ENCODE measurements at places on chromosomes 7 and 10. TPM values are rescaled to one million over a fixed set of nuclear protein-coding genes. Genes with fewer than 3 reads are reported as not detected.

DNA sequence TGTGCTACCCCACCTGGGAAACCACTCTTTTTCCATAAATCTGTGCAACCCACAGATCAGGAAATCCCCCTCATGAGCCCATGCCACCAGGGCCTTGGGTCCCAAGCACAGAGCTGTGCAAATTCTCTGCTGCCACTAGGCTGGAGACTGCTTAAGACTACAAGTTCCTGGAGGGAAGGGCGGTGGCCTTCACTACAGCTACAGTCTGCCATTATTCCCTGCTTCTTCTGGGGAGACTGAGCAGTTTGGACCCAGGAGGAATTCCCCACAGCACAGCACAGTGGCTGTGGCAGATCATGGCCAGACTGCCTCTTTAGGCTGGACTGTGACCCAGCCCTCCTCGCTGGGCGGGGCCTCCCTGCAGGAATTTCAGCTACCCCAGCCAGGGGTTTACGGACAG lies 89.7 kb upstream of the GRB10 start:
- DNase-seq, result no peak

- no peak for DNase-seq
These were observed 51.5 kb downstream of the EGFR start for GRCh38 chr7:55070271-55070743.

DNA sequence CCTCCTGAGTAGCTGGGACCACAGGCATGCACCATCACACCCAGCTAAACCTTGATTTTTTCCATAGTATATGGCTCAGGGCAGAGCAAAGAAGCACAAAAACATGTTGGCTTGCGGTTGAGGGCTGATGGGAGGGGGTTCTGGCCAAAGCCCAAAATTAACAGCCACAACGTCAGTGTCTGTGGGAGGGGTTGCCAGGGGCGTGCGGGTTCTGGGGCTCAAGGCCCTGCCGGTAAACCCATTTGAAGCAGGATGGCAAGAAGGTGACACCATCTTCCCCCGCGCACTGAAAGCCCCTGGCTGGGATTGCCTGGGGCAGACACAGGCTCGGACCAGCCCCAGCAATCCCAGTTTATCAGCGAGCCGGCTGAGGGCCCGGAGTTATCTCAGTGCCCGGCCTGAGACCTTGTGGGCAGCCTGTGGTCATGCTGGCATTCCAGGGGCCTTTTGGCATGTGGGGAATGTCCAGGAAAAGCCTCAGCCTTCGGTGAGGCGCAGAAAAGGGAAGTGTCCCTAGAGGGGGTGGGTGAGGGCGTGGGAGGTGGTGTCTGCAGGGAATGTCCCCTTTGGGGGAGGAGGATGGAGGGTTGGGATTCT lies 167.7 kb upstream of the TNRC18 start:
- DNase-seq, result no peak

- DNase-seq, result no peak
These were observed 28.0 kb downstream of the MICU1 start for GRCh38 chr10:72597897-72598296.

- DNase-seq, result no peak
These were observed 11.1 kb upstream of the CALML5 start for GRCh38 chr10:5510281-5511072.

DNA sequence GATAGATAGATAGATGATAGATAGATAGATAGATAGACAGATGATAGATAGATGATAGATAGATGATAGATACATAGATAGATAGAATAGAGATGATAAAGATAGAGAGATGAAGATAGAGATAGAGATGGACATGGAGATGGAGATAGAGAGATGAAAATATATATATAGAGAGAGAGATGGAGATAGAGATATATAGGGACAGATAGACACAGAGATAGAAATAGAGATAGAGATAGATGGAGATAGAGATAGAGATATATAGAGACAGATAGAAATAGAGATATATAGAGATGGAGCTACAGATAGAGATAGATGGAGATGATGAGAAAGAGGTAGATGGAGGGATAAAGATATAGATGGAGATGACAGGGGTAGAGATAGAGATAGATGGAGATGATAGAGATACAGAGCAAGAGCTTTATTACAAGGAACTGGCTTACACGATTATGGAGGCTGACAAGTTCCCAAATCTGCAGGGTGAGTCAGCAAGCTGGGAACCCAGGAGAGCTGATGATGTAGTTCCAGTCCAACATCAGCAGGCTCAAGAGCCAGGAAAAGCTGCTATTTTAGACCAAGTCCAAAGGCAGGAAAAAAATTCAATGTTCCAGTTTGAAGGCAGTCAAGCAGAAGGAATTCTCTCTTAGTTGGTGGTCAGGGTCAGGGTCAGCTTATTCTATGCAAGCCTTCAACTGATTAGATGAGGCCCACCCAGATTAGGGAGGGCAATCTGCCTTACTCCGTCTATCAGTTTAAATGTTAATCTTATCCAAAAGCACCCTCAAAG lies 37.1 kb downstream of the CAV1 start:
- DNase-seq, result no peak

DNA sequence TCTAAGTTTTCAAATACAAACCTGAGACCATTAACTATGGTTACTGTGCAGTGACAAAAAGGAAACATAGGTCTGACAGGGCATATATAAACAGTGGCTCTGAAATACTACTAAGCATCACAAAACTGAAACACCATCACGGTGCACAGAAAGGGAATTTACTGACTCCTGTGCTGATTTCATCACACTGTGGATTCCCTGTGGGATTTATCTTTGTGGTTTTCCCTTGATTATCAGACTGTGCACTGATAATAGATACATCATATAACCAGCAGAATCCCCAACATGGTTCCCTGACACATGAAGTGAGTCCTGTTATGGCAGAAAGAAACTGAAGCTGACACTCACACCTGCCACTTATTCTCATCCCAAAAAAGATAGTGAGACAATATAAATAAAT lies 676.3 kb upstream of the KCND2 start:
- no peak for DNase-seq

DNA sequence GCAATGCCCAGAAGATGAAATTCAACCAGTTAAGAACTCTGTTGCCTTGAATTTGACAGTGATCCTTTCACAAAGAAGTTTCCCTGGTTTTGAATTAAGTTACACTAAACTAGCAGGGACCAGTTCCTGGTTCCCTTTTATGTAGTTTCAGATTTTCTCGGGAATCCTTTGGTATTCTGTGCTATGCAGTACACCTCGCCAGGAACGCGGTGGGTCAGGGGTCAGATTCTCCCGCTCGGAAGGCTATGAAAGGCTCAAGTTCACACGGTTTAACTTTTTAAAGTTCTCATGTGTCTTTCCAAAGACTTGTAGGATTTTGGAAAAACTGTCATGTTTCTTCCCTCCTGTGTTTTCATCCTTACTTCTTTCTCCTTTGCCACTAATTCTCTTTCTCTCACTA lies 104.7 kb upstream of the PRR15 start:
- no peak for DNase-seq

- DNase-seq, result no peak
These were observed 590.6 kb downstream of the DNAJB6 start for GRCh38 chr7:157927313-157927925.

DNA sequence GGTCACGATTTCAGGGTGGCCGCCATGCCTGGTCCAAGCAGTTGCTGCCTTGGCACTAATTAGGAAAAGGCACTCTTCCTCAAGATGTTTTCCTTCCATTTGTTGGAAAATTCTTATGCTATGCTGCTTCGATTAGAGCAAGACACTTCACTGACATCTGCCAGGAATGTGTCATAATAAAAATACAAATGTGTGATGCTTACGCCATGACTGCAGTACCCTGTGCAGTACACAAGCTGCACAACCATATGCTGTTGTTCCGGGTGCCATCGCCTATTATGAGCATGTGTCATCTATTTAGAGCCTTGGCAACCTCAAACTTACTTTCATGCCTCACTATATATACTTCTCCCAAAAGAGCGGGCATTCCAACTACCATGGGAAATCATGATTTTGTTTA lies 14.9 kb upstream of the MPP7 start:
- no peak for DNase-seq

GRCh38 chr10:88707429-88708155 lies 1.5 kb downstream of the LIPK start:
- DNase-seq, result no peak

GRCh38 chr10:114430688-114431413 lies 26.5 kb upstream of the AFAP1L2 start:
- no peak for DNase-seq

DNA sequence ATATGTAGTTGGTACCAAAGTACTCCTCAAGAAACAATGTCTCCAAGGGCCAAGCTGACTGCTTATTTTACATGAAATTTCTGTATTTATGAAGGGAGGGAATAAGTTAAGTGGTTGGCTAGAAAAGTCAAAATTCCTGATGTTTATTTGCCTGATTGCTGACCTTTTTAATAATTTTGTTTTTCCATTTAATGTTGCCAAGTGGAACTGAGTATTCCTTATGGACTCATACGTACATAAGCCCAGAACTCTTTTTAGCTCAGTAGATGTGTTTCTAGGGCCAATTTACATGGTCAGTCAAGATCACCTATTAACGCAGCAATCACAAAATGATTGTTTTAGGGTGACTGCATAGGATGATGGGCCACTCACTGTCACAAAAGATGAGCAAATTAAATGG lies 78.3 kb upstream of the FZD8 start:
- no peak for DNase-seq

GRCh38 chr7:12028508-12028907 lies 182.6 kb upstream of the TMEM106B start:
- DNase-seq, result no peak

- no peak for DNase-seq
These were observed 71.2 kb downstream of the TRRAP start for GRCh38 chr7:98949336-98950044.

GRCh38 chr10:103058034-103058433 lies 135.0 kb downstream of the NT5C2 start:
- DNase-seq, result no peak

GRCh38 chr10:17663450-17663849 lies 19.5 kb downstream of the STAM start:
- no peak for DNase-seq

DNA sequence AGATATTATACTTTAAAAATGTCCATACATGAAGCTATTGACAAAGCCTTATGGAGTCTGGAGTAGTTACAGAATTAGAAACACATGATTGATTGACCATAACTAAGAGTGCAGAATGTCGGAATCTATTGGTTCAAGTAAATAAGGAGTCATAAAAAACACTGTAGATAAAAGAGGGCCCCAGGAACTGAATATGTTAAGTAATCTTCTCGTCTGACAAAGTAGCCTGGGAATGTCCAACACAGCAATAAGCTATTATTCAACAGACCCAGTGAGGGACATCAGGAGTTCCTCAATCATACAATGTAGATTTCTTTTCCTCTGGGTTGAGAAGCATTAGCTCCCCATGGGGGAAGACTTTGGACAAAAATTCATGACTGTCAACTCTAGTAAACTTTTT lies 782.0 kb downstream of the SUGCT start:
- DNase-seq, result no peak

GRCh38 chr10:124087672-124088634 lies 5.4 kb downstream of the CHST15 start:
- DNase-seq, result no peak

DNA sequence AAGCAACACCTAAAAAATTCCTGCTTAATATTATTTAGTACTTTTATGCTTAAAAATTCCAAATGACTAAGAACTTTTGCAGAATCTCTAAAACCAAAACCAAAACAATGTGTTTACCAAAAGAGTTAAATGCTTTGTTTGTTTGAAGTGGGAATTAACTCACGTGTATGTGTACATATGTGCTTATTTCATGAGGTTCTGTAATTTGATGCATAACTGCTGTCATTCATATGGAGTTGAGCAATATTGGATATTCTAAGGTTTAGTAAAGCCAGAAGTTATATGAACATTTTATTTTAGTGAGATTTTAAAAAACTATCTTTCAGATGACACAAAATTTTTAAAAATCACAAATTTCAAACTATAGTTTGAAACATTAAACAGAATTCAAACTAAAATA lies 157.1 kb downstream of the PIP4K2A start:
- no peak for DNase-seq

DNA sequence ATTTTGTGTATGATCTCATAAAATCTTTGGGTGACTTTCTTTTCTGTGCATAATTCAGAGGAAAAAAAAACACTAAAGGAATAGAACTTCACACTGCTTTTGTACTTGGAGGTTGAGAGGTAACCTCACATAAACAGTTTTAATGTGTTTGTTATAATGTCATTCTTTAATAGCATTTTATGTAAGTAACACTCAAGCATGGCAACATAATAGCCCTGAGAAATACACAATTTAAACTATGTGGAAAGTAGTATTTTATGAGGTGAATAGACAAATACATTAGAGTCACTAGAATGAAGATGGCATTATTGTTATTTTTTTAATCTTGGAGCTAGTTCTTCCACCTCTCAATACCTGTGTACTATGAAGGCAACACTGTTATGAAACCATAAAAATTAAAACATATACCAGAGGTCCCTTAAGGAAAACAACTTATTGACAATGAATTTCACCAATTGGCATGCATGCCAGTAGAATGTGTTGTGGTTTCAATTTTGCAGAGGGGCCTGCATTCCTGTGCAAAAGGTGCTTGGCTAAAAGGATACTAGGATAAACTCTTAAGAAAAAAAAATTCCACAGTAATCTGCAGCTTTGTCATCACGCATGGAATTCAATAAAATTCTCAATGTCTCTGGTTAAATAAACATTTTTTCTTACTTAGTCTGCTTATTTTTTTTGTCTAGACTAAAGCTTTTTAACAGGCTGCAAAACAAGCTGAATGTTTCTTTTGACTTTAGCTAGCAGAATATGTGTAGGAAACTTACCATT lies 102.5 kb downstream of the CD36 start:
- no peak for DNase-seq

PPP1R3C gene
- polyA plus RNA-seq, result 39.1 TPM

GLRX3 gene
- polyA plus RNA-seq, result 88.6 TPM

CFAP43 gene
- 12.8 TPM for polyA plus RNA-seq

CREB5 gene
- polyA plus RNA-seq, result 5.7 TPM

ZNF716 gene
- 0.08 TPM for polyA plus RNA-seq

FEZF1 gene
- polyA plus RNA-seq, result not detected

TFEC gene
- 23.1 TPM for polyA plus RNA-seq

MAGI2 gene
- 32.8 TPM for polyA plus RNA-seq

NODAL gene
- polyA plus RNA-seq, result 0.18 TPM

GSDME gene
- 17.7 TPM for polyA plus RNA-seq

SLC13A1 gene
- polyA plus RNA-seq, result 15.3 TPM

AKR1C4 gene
- polyA plus RNA-seq, result not detected

Measured in left renal cortex interstitium (tissue), 4 donors.